ENCODE measurements at places on chromosomes 13 and 19.

DNA sequence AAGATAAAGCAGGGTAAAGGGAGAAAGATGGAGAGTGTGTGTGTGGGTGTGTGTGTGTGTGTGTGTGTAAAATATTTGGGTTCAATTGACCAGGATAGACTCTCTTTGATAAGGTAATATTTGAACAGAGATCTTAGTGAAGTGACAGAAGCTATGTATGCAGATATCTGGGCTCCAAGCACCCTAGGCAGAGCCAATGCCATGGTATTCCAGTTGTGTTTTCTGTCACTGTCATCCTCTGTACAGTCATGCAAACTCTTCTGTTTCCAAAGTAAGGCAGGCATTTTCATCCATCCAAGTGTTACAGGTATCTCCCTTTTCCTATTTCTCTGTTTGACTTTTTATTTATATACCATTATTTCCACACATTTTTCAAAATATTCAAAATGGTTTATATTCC is 13.5 kb downstream of the DGKH start:
- DNase-seq: no peak

GRCh38 chr13:43085545-43085944 is 62.2 kb downstream of the DNAJC15 start:
- no peak for DNase-seq

GRCh38 chr13:61935710-61936109 is 520.1 kb upstream of the PCDH20 start:
- DNase-seq: no peak

DNA sequence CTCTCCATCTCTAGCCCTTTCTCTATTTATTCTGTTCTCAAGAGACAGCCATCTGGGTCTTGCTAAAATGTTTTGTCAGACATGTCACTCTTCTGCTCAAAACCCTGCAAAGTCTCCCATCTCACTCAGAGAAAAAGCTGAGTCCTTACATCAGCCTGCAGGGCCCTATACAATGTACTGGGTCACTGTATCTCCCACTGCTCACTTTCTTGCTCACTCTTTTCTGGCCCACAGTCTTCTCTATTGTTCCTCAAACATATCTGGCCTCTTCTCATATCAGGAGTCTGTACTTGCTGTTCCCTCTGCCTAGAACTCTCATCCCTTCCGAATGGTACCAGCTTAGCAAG is 189.2 kb downstream of the ENOX1 start:
- no peak for DNase-seq

- DNase-seq: no peak
These were observed 10.8 kb downstream of the SUGP2 start for GRCh38 chr19:19022380-19022961.

DNA sequence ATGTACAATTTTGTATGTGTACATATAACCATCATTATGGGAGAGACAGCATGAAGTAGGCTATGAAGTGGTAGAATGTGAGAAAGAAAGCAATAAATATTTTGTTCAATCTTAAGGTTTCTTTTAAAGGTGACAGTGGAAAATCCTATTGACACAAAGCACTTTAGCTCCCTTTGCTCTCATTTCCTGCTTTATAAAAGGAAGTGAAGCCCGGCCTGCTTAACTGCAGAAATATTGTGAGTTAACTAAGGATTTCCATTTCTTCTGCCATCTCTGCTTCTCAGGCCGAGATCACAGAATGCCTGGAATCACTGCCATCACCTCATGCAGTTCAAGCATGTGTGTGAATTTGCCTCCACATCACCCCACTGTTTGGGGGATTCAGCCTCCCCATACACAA is 83.5 kb downstream of the FRY start:
- no peak for DNase-seq

- peak; percentile 64 for DNase-seq
These were observed 572 bp upstream of the FKBP8 start for GRCh38 chr19:18543814-18544475.

DNA sequence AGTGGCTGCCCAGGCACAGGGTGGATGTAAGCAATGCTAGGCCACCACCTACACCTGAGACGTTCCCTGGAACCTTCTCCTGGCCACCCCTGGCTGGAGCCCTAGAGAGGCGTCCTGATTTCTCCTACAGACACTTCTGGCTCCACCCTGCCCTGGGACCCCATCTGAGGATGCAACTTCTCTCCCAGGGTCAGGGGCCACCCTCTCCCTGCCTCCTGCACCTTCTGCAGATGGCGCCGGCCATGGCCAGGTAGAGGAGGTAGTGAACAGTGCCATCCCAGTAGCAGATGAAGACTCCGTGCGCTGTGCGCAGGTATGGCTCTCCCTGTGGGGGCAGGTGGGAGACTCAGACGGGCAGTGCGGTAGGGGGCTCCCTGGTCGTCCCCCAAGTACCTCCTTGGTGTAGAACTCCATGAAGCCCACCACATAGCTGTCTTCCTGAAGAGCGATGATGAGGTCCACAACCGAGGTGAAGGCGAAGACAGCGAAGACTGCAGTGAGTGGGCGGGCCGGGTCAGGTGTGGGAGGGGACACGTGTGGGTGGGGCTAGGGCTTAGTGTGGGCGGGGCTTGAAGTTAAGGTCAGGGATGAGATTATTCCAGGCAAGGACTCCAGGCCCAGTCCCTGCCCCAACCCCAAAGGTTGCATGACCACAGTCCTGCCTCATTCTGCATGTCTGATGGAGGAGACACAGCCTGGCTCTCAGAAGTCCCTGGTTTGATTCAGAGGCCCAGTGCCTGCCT is 3.0 kb downstream of the TM6SF2 start:
- no peak for DNase-seq

DNA sequence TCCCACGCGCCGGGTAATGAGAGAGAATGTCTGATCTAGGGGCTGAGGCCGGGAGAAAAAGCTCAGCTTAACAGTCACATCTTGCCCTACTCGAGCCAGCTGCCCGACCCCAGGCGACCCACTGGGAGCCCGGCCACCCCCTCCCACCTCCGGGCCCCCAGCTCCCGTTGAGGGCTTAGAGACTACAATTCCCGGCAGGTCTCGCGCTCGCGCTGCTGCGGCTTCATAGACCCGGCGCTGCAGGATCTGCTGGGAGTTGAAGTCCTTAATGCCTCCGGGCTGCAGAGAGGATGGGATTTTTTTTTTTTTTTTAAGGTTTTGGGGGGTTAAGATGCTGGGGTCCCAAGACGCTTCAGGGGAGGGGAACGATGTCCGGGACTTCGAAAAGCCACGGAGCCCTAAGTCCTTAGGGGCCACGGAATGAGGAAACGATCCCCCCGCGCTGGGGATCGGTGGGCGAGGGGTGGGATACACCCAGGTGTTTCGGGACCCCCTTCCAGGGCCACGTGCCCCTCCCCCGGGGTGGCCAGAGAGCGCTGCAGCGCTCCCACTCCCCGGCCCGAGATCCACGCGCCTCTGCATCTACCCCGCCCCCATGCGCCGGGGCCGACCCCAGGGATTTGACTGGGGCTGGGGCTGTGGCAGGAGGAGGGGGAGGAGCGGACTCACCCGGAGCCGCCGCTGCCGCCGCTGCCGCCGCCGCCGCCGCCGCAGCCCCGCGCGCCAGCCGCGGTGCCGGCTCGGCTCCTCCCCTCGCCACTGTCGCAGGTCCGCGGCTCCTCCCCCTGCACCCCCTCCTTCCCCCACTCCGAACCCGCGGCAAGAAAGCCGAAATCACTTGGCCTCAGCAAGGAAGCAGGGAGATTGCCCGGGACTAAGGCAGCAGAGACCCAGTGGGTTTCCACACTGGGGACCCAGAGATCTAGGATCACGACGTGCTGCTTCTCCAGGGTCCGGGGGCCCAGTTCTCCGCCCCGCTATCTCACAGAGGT is at the start of gene SYT3:
Gene SYT3 (minus strand): TSS at position 761 of the 992 bp plus-strand sequence. CDS start 2,470 bp downstream, outside the sequence.
- DNase-seq: peak; percentile 12

GRCh38 chr13:87459419-87459818 is 211.8 kb upstream of the SLITRK5 start:
- DNase-seq: no peak

- no peak for DNase-seq
These were observed 32.6 kb downstream of the RUBCNL start for GRCh38 chr13:46354156-46355087.

- DNase-seq: no peak
These were observed 18.9 kb downstream of the CCDC97 start for GRCh38 chr19:41328842-41329225.

- DNase-seq: no peak
These were observed 1.0 kb downstream of the AP2S1 start for GRCh38 chr19:46849610-46850009.

DNA sequence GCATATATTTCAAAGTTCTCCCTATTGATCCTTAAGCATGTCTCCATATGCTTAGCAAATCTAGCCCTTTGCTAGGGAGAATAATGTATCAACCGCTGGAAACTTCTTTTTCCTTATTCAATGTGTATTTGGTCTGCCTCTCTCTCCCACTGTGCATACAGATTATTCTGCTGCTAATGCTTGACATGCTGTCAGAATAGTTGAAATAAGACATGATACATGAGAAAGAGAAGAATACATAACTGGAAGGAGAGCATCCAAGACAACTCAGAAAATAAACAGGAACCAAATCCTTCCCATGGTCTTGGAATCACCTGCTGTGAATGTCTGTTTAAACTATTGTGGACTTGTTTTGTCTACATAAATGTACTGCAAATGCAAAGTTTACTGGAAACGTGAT is 1103.0 kb downstream of the EFNB2 start:
- DNase-seq: no peak

DNA sequence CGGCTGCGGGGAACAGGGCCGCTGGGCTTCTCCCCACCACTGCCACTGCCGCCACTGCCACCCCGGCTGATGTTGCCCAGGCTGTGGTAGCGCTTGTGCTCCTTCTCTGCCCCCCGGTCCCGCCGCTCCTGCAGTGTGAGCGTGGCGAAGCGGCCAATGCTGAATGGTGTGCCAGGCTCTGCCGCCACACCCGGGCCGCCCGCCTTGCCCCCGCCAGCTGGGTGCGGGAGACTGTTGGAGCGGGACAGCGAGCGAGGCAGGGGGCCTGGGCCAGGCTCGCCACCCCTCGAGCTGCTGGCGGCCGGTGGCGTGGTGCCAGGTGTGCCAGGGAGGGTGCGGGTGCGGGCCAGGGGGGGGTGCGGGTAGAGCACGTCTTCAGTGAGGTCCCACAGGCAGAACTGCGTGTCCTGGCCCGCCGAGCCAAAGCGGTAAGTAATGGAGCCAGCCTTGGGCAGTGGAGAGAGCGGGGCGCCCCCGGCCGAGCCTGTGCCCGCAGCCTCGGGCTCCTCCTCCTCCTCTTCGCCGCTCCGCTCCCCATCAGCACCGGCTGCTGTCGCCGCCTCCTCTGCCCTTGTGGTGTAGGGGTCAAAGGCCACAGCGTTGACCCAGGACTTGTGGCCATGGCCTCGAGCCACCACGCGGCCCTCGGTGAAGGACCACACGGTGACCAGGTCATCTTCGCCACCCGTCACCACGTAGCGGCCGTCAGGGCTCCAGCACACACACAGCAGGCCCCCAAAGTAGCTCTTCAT is 3.7 kb upstream of the DMPK start:
- DNase-seq: no peak

DNA sequence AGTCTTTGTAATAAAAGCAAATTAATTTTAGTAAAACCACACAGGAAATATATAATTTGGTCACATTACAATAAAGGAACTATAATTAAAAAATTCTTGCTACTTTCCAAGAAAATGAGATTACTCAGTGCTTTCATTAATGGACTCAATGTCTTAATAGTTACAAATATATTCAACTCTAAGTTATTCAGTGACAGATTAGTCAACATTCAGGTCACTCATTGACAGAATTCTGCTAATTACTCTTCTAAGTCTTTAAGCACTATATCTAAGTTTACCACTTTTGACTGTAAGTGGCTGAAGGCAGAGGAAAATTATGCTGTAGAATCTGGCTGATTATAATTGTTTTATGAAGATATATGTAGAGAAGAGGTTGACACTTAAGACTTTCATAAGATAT is 1365.0 kb downstream of the EFNB2 start:
- DNase-seq: no peak

GRCh38 chr19:50912727-50913716 is 1.8 kb upstream of the KLK4 start:
- no peak for DNase-seq

GRCh38 chr19:47230054-47230920 is 712 bp downstream of the BBC3 start:
- peak; percentile 81 for DNase-seq

- peak; percentile 83 for DNase-seq
These were observed 2.0 kb downstream of the SLC1A5 start for GRCh38 chr19:46786236-46787039.

GRCh38 chr19:51559240-51559639 is 11.8 kb upstream of the ZNF175 start:
- no peak for DNase-seq

GRCh38 chr19:39497996-39498797 is 550 bp upstream of the DLL3 start:
- peak; percentile 25 for DNase-seq

DNA sequence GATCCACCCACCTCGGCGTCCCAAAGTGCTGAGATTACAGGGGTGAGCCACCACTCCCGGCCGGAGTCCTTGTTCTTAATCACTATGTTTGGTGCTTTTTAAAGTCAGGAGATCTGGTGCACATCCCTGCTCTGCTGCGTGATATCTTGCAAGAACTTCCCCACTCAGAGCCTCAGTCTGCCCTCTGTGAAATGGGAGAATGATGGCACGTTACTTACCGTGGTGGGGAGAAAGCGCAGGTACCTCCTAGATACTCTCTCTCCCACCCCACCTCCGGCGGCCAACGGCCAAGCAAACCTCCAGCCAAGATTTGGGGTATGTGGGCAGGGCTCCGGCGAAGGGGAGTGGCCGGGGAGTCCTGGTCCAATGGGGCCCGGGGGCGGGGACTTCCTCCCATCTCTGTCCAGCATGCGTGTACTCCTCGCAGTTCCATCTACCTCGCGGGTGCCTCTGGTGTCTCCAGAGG is at the start of gene RYR1:
Gene RYR1 (plus strand): TSS at position 424 of the 466 bp plus-strand sequence. CDS start 139 bp downstream, outside the sequence.
- no peak for DNase-seq

DNA sequence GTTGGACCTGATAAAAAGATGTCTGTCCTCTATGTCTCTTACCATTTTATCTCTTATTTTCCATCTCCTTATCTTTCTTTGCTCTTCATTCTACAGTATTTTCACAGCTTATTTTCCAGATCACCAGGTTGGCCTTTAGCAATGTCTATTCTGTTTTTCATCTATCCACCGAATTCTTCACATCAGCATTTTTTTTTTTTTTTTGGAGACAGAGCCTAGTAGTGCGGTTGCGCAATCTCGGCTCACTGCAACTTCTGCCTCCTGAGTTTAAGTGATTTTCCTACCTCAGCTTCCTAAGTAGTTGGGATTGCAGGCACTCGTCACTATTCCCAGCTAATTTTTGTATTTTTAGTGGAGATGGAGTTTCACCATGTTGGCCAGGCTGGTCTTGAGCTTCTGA is 49.0 kb downstream of the DNAJC15 start:
- no peak for DNase-seq

GRCh38 chr13:47904241-47904640 is 96.8 kb downstream of the SUCLA2 start:
- no peak for DNase-seq

- DNase-seq: no peak
These were observed 326.0 kb upstream of the SPRY2 start for GRCh38 chr13:80666782-80667552.

DNA sequence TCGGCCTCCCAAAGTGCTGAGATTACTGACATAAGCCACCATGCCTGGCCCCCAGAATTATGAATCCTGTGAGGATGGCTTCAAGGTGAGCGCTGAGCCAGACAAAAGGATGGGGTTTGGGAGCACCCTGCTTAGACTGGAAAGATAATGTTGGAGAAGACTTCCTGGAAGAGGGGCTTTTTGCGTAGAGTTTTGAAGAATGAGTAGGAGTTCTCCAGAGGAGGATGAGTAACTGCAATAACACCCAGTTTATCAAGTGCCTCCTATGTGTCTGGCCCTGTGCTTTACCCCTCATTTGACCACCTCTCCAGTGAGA is 641 bp upstream of the GDF15 start:
- no peak for DNase-seq

GRCh38 chr13:62060570-62060969 is 644.9 kb upstream of the PCDH20 start:
- no peak for DNase-seq

GRCh38 chr19:23882493-23882892 is 32.2 kb upstream of the ZNF726 start:
- no peak for DNase-seq

Data from DND-41 (cell line).